Smooth muscle cell of the pulmonary artery (primary cell): ENCODE measurements at places on chromosomes 12 and 14. TPM values are rescaled to one million over a fixed set of nuclear protein-coding genes. Genes with fewer than 3 reads are reported as not detected.

HOXC6 gene
- 0.56 and 2.3 TPM in 2 replicates for total RNA-seq

CREBL2 gene
- 31.8 and 45.4 TPM in 2 replicates for total RNA-seq

DERA gene
- 20.0 and 29.1 TPM in 2 replicates for total RNA-seq

PLEKHG7 gene
- not detected in 2 replicates for total RNA-seq

NUDT4 gene
- total RNA-seq, result 49.7 and 58.4 TPM in 2 replicates
